ENCODE measurements at places on chromosomes 6 and 20.
A peak's percentile ranks its signal among the peaks of the same experiment; 100 is the strongest.

GRCh38 chr6:9409126-9409525 is 973.8 kb upstream of the SLC35B3 start:
- no peak for DNase-seq

- DNase-seq, result no peak
These were observed 271.6 kb downstream of the FARS2 start for GRCh38 chr6:5532941-5533340.

DNA sequence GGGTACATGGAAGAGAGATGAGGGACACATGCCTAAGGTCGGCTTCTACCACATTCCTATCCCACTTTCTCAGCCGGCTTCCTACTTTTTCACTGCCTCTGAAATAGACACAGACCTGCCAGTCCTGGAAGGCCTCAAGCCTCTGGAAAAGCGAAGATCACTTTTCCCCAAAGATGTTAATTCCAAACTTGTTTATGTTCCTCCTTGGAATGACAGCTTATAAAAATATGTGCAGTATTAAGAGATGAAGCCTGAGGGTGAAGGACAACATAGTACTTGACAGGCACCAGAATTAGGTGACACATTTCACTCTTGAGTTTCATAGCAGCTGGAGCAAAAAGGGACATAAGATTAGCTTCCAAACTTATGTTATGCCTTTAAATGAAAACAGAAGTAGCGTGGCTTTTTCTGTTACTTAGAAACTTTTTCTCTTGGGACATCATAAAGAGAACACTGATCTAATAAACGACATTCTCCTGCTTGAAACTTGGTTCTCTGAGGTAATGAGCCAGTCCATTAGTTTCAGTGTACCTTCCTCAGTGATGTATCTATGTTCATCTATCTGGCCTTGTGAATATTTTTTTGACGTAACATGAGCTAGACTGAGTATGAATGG is 25.3 kb downstream of the FOXO3 start:
- DNase-seq, result no peak

DNA sequence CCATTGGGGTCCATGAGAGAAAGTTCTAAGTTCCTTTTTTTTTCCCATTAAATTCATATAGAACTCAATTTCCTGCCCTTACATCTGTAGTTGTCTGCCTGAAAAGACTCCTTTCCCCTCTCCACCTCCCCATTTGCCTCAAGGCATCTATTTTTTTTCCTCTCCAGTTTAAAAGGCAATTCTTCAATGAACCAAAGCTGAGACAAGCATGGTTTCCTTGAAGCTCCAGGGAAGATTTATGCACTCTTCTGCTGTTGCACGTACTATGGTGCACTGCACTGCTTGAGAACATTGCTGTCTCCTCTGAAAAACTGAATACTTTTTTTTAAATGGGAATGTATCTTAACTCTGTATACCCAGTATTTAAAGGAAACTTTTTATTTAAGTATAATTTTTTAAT is 465.2 kb downstream of the CD83 start:
- no peak for DNase-seq

DNA sequence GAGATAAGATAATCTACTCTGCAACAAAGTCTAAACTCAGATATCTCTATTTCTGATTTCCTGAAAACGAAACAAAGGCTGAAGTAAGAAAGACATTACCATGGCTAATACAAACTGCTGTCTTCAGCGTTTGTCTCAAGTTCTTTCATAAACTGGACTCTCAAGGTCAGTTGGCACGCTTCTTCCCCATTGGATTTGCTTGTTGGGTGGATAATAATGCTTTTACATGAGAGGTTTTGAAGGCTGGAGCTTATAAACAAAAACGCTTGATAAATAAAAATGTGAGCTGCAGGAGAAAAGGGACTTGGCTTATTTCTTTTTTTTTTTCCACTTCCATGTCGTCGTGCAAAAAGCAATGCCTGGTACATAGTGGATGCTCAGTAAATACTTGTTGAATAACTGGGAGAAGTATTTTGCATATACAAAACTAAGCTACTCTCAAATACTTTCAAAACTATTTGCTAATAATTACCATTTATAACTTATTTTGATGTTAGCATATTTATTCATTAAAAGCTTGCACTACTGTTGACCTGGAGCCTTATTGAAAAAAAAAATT is 65.7 kb upstream of the EEF1A1 start:
- DNase-seq, result peak; percentile 49

GRCh38 chr6:168599769-168600330 is 158.9 kb downstream of the SMOC2 start:
- no peak for DNase-seq

GRCh38 chr6:21608601-21609000 is 15.1 kb downstream of the SOX4 start:
- DNase-seq, result peak; percentile 18

DNA sequence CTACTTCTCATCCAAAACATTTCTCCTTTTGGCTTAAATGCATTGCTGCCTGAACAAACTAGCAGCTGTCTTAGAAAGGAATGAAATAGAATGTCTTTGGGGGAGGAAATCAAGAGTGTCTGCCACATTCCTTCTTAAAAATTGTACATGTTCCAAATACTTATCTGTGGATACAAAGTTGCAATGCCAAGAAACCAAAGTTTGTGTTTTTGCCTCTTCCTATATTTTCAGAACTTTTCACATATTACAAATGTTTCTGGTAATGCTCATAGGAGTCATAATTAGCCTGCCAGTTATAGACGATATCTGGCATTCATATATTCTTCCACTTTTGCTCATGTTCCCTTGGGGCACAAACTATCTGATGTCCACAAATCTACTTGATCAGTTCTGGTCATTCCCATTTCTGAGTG is 165.5 kb upstream of the BMP5 start:
- DNase-seq, result no peak

DNA sequence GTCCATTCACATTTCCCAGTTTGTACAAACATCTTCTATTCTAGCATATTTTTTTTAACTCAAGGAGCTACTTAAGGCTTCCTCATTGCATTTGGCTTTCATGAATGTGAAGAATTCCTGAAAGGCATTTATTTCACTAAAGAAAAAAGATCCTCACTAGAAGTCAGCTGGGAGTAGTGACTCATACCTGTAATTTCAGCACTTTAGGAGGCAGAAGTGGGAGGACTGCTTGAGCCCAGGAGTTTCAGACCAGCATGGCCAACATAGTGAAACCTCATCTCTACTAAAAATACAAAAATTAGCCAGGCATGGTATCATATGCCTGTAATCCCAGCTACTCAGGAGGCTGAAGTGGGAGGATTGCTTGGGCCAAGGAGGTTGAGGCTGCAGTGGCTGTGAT is 30.9 kb upstream of the XRN2 start:
- DNase-seq, result no peak

DNA sequence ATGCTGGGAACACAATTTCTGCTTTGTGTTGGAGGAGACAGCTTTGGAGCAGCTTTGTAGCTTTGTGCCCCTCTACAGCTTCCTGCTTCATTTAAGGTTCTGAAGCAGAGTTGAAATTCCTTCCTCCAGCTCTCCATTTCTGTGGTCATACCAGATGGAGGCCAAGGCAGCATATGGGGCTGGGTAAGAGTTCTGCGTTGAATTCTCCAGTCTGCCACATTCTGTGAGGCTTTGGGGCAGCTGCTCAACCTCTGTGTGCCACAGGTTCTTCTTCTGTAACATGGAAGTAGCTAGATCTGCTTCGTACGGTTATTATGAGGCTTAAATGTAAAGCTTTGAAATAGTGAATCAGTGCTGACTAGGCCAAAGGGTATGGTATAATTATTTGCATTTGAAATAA is 2.9 kb upstream of the TRIM26 start:
- no peak for DNase-seq

- DNase-seq, result no peak
These were observed 208.4 kb downstream of the ANKRD60 start for GRCh38 chr20:58019850-58020625.

DNA sequence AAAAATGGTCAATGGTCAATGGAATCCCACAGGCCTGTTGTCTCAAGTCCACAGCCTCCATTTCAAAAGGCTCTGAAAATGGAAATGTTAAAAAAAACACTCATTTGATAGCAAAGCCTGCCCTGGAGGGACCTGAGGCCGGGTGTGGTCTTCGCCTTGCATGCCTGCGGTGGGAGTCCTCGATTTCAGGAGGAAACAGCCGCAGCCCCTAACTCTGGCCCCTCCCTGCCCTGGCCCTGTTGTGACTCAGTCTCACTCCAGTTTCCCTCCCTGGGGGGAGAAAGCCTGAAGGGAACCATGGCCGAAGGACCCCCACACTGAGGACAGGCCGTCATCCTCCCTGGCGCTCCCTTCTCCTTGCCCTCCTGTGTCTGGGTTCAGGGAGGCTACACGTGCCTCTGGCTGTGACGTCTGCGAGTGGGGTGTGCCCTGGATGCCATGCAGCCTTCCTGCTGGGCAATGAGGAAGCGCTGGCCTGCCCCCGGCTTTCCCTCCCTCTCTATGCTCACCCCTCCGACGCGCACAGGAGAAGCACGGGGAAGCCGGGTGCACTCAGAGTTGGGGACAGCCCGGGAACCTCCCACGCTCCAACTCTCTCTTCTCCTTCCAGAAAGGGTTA is 9.2 kb downstream of the BHLHE23 start:
- peak; percentile 89 for DNase-seq

DNA sequence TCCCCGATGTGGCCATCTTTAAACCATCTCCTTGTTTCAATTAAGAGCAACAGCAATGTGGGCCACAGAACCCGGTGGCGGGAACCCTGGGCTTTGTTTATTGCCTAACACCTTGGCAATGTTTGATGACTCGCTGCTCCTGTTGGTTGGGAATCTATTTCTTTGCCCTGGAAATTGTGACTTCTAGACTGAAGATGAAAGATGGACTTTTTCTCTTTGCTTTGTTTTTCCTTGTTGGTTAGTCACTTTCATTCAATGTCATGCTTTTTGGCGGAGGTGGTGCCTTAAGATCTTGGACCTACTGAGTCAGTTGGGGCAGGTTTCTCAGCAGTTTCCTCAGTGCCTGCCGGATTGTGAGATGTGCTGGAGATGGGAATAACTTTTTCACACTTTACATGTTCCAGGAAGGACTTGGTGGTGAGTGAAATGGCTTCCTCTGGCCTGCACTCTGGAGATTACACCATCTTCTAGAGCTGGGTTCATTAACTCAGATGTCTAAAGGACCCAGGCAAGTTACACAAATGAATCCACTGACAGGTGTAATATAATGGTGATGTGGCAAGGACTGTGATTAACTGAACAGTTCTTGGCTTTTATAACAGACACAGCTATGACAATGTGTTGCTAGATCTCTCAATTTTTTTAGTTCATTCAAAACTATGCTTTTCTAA is 56.3 kb downstream of the TSHZ2 start:
- DNase-seq, result no peak

GRCh38 chr20:23872065-23872464 is 7.5 kb downstream of the CST5 start:
- DNase-seq, result no peak

GRCh38 chr6:11146117-11146826 is 34.7 kb upstream of the ERVFRD-1 start:
- DNase-seq, result no peak

- DNase-seq, result no peak
These were observed 210.6 kb downstream of the KIF16B start for GRCh38 chr20:16362642-16363041.

DNA sequence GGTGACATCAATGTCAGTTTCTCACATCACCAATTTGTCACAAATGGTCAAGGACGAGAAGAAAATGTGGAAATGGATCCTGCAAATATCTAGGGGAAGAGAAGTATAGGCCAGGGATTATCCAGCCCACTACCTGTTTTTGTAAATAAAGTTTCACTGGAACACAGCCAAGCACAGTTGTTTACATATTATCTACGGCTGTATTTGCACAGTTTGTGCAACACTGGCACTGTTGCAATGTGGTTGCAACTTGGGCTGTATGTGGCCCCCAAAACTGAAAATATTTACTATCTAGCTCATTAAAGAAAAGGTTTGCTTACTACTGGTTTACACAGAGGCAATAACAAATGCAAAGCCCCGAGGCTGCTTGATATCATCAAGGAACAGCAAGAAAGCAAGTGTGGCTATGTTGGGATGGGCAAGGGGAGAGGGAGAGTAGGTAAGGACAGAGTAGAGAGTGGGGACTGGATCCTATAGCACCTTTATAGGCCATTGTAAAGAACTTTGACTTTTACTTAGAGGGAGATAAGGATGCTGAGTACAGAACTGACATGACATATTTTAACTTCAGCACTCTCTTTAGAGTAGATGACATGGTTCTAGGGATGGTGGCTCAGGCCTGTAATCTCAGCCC is 11.8 kb upstream of the STXBP5 start:
- DNase-seq, result no peak

GRCh38 chr6:40916845-40917244 is 122.2 kb downstream of the UNC5CL start:
- no peak for DNase-seq

DNA sequence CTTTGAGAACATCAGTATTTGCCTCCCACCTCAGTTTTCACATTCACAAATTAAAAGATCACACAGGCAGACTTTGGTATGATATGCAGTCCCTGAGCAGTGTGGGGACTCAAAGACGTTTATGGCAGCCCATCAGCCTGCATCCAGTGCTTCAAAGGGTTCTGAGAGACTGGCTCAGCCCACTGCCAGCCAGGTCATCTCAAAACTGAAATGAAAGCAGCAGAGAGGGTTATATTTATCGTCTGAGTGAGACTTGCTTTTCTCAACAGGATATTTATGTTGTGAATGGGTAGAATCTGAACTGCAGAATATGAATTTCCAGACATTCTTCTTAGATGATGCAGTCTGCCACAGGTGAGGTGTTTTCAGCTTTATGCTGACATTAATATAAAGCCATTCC is 159.8 kb downstream of the NRN1 start:
- no peak for DNase-seq

GRCh38 chr20:41830702-41831101 is 212.5 kb upstream of the CHD6 start:
- DNase-seq, result peak; percentile 2

DNA sequence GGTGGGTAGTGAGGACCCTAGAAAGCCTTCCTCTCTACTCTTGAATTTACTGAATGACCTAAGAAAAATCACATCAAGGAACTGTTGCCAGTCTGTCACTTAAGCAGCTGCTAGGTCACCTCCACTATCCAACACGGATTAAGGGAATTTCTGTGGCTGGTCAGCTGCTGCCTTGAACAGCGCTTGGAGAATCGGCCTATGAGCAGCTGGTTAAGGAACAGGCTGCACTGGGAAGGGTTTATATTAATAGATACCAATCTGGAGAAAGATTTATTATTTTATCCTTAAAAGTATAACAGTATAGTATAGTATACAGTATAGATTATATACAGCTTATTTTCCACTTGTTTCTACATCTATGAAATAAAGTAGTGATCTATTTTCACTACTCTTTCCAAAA is 6.5 kb downstream of the PTPRK start:
- DNase-seq, result no peak

- no peak for DNase-seq
These were observed 89.4 kb downstream of the PACRG start for GRCh38 chr6:162817196-162817595.

GRCh38 chr20:4297127-4297826 is 281.9 kb upstream of the RNF24 start:
- peak; percentile 68 for DNase-seq

DNA sequence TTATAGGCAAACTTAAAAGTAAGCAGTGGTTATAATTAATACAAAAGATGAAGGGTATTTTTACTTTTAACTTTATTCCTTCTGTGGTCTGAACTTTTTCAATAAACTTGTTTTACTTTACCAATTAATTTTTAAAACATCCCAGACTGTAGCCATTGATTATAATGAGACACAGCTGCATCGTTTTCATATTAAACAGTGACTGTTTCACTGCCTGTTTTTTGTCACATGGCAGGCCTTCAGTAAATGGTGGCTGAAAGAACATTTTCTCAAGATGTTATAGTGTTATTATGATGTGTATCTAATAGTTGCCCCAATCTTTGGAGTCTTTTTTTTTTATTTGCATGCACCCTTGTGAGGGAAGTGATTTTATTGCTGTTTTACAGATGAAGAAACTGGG is 95.1 kb downstream of the PLCB4 start:
- no peak for DNase-seq
